PC-3 (cell line): ENCODE measurements at places on chromosomes 2 and 18.

DNA sequence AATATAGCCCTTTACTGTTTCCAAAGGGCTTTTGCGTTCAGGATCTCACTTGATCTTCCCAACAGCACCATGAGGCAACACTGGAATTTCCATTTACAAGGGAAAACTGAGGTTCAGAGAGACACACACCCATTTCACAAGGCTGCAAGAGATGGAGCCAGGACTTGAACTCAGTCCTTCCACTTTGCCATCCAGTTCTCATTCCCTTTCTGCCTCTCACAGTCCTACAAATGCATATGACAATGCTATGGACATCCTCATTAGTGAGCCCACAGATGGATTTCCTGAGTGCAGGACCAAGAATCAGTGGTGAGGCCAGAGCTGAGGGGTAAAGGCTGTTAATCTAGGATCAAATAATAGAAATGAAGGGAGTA, 136.1 kb upstream of the MYCN start:
- no peak for DNase-seq

DNA sequence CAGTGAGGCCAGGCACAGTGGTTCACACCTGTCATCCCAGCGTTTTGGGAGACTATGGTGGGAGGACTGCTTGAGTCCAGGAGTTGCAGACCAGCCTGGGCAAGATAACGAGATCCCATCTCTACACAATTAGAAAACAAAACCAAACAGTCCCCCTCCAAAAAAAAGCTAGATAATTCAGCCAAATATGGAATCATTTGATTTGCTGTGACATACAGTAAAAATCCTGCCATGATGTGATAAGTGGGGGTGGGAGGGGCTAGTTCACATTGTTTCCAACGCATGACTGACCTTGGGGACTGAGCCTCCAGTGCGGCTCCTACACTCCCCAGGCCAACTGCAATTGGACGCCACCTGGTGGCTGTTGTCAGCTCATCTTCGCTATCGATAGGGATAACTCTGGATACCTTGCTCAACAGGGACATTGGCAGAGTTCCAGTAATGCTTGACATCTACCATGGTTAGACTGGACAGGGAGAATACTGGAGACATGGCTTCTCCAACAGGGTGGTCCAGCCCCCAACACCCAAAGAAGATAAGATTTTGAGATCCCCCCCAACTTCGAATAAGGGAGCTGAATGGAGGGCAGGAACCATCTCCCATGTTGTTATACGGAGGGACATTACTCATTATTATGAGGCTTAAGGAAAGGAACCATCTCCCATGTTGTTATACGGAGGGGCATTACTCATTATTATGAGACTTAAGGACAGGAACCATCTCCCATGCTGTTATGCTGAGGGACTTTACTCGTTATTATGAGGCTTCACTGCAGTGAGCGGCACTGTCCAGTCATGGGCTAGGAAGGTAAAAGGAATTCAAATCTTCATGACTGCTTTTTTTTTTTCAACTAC, 135.9 kb downstream of the TGIF1 start:
- peak; percentile 93 for DNase-seq

DNA sequence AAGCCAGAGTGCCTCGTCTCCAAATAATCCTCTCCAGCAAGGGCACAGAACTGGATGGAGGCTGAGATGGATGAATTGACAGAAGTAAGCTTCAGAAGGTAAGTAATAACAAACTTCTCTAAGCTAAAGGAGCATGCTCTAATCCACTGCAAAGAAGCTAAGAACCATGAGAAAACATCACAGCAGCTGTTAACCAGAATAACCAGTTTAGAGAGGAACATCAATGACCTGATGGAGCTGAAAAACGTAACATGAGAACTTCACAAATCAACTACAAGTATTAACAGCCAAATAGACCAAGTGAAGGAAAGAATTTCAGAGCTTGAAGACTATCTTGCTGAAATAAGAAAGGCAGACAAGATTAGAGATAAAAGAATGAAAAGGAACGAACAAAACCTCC, 32.3 kb downstream of the WDPCP start:
- peak; percentile 64 for DNase-seq

- peak; percentile 93 for DNase-seq
Measured at GRCh38 chr18:9971313-9971920, 57.6 kb downstream of the VAPA start.

DNA sequence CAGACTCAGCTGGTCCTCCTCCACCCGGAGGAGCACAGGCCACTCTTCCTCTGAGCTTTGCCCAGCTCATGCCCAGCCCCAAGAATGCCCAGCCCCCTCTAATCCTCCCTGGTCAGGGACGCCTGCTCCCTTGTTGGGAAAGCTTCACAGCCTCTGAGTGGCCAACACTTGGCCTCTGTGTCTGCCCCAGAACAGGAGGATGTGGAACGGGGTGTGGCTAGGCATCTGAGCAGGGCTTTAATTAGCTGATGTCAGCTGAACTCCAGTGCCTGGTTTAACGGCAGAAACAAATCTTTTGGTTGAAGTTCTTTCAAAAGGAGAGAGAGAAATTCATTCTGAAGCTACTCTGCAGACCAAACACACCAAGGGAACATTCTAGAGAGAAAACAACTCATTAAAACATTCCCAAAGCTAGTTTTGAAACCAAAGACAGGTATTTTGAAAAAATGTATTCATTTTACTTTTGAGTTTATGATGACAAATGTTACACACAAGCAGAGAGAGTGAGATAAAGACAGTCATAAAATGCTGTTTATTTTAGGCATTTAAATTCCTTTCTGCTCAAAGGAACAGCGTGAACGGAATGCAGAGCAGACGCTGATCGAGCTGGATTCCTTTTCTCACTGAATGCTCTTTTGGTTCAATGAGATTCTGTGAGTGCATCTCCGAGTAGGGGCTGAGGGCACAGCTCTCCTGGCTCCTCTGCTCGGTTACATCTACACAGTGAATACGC, 63.8 kb downstream of the RTP5 start:
- DNase-seq, result peak; percentile 6

DNA sequence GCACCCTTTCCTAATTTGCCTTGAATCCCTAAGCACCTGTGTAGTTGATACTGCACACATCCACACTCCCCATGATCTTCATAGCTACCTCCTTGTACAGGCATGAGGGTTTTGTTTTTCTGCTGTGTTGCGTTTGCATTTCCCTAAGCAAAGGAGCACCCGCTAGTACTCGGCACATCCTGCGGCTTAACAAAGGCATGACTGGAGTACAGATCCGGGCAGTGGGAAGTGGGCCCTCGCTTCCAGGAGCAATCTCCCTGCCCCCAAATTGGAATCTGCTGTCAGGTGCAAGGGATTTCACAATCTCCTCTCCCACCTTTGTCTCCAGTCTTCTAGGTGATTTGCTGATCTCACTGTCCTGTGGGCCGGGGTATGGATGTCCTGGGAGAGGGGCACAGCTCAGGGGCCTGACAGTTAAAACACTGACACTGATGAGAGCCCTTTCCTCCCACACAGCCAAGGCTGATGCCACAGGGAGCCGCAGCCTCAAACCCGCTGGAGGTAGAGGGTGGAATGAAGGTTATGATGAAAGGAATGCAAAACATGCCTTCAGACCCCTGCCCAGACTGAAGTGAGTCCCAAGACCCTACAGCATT, 98.7 kb upstream of the THOC1 start:
- no peak for DNase-seq

DNA sequence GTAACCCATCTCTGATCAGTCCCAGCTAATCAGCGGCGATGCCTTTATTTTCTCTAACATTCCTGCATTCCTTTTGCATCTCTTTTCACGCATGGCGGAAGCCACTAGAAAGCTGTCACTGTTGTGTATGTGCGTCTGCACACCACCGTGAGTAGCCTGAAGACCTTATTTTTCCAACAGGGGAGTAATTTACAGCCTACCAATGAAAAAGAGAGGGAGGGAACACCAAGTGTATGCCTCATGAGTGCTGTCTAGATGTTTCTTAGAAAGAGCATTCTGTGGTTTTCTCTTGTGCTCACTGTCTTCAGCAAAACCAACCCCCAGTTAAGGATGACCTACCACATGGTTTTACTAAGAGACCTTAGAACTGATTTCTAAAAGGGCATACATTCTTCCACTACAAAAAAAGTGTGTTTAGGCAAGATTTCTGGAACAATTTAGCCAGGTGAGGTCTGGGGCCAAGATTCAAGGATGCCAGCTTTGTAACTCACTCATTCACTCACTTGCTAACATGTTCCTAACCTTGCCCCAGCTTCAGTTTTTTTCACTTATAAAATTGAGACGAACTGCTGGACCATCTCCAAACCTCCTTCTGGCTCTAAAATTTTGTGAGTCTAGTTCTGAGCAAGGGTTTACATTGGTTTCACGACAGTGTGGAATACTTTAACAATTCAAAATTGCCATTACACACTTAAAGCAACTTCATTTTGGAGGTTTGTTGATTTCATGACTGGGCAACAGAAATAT, 51.4 kb downstream of the BCL2 start:
- no peak for DNase-seq

DNA sequence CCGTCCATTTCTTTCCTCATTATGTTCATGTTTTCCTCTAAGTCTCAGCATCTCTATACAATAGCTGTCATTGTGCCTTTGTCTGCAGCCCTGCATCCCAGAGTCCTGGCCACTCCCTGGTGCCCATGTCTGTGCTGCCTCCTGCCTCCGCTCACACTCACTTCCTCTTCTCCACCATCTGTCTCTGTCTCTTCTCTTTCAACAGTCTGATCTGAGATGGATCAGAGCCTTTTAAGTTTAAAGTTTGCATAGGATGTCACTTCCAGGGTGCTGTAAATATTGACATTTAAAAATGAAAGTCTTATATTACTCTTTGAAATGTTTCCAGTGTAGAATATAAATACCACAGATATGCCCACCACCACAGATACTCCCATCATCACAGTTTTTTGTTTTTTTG, 42.7 kb downstream of the UBE2F start:
- no peak for DNase-seq

DNA sequence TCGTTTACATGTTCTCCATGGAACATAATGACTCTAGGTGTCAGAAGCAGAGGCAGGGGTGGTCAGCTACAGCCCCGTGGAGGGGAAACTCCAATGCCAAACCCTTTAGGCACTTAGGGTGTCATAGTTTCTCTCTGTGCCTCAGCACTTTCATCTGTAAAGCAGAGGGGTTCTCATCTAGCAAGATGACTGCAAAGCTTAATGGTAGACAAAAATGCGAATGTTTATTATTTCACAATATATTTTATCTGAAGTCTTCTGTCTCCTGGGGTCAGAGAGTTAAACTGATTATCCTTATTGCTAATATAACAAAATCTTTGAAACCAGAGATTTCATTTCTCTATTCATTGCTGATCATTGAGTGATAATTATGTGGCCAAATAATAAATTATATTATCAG, 522.5 kb downstream of the TSN start:
- no peak for DNase-seq

DNA sequence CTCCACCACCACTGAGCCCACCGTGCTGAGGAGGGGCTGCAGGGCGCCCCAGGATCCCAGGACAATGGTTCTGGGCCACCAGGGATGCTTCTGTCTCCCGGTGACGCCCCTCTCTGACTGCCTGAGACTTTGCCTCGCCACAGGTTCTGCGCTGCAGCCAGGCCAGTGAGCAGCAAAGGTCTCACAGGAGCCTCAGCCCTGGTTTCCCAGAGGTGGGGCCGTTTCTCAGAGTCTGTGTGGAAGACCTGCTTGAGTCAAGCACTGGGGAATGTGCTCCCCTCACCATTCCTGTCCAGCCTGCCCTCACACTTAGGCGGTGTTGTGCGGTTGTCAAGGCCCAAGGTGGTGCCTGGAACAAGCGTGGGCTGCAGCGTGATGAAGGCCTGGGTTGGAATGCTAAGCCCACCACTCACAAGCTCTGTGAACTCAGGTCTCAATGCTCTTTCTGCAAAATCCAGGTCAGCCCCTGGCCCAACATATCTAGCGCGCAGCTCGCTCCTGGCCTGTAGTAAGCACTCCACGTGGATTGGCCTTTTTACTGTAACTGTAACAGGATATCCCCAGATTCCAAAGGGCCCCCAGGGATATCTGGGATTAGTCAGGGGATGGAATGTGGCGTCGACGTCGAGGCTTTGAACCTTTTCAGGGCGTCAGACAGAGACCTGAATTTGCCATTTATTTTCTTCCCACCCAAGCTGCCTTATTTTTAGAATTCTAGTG, 47.6 kb downstream of the PLB1 start:
- no peak for DNase-seq
